Osteoblast (primary cell): ENCODE measurements at places on chromosomes 7 and 10. TPM values are rescaled to one million over a fixed set of nuclear protein-coding genes. Genes with fewer than 3 reads are reported as not detected.

Gene SFMBT2
- under 0.01 TPM in 2 replicates for total RNA-seq

Gene SFTPA1
- not detected in 2 replicates for total RNA-seq

Gene EGR2
- 2.4 and 3.6 TPM in 2 replicates for total RNA-seq

Gene FXYD4
- not detected in 2 replicates for total RNA-seq

Gene SSC4D
- total RNA-seq, result 0.88 and 1.1 TPM in 2 replicates

- no peak for DNase-seq
Measured at GRCh38 chr10:112716076-112716475, 234.0 kb upstream of the TCF7L2 start.

DNA sequence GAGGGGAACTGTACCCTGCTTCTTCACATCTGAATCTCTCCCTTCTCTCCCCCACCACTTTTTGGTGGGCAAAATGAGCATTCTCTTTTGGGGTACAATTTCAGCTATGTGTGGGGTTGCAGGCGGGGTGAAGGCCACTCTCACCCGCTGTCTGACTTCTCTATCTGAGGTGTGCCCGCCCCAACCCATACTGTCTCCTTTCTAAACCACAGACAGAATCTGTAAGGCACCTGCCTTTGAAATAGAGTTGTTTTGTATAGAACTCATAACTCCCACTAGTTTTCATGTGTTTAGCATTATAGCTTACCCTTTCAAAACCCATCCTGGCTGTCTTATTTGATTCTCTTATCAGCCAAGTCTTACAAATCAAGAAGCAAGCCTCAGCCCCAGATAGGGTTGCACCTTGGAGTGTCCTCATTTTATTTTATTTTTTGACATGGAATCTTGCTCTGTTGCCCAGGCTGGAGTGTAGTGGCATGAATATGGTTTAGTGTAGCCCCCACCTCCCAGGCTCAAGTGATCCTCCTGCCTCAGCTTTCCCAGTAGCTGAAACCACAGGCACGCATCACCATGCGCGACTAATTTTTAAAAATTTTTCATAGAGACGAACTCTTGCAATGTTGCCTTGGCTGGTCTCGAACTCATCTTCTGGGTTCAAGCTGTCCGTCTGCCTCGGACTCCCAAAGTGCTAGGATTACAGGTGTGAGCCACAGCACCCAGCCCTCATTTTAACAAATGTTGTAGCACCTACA lies 11.9 kb downstream of the TSPAN14 start:
- DNase-seq, result no peak

- DNase-seq, result no peak
Measured at GRCh38 chr7:104814671-104815400, 199.2 kb upstream of the KMT2E start.

DNA sequence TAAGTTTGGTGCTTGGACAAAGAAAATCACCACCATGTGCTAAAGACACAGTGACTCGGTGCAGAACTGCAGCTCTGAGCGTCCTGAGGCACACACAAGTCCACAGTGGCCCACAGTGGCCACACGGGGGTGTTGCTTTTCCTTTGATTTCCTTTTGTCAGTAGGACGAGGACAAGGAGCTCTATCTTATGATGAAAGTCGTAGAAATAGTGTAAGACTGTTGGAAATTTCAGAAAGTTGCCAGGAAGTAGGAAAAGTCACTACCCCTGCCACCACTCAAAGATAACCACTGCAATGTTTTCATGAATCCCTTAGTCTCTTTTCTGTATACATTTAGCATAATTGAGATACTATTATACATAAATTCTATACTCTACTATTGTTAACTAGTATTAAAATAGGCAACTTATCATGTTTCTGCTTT lies 146.0 kb downstream of the TNS3 start:
- peak; percentile 86 for DNase-seq

DNA sequence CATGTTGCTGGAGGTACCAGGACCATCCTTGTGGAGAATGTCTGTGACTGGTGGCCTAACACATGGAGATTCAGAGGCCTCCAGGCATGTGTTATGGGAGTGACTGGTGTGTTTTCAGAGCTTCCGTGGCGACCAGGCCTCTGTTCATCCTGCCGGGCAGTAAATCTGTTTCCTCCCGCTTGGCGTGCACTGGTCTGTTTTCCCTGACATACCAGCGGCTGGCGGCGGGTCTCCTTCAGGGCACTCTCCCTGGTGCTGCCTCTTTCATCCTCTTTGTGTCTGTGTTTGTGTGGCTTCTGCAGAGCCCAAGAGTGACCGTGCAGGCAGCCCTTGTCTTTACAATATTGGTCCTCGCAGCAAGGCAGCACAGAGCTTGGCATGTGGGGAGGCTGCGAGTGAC lies 385.1 kb upstream of the MKI67 start:
- no peak for DNase-seq

DNA sequence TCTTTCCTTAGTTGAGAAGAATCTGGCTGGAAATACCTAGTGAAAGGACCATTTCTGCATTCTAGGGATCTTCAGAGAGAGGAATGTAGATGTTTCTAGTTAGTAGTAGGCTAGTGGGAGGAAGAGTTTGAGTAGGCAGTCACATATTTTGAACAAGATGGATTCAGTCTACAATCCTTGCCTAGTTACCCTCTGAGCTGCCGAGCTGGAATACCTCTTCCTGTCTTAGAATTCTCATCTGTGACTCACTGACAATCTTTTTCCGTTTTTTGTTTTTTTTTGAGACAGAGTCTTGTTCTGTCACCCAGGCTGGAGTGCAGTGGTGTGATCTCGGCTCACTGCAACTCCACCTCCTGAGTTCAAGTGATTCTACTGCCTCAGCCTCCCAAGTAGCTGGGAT lies 30.7 kb upstream of the PLPP4 start:
- no peak for DNase-seq

- no peak for DNase-seq
Measured at GRCh38 chr10:71916827-71917226, 47.4 kb upstream of the CHST3 start.

- peak; percentile 94 for DNase-seq
Measured at GRCh38 chr7:1567896-1568510, 1.8 kb downstream of the PSMG3 start.

- no peak for DNase-seq
Measured at GRCh38 chr10:127385066-127385465, 164.0 kb upstream of the NPS start.

GRCh38 chr7:116034411-116034810 lies 3.8 kb upstream of the TFEC start:
- no peak for DNase-seq

GRCh38 chr10:58764087-58764747 lies 251.5 kb downstream of the BICC1 start:
- DNase-seq, result no peak

- DNase-seq, result no peak
Measured at GRCh38 chr10:97169911-97170693, 15.7 kb downstream of the SLIT1 start.

DNA sequence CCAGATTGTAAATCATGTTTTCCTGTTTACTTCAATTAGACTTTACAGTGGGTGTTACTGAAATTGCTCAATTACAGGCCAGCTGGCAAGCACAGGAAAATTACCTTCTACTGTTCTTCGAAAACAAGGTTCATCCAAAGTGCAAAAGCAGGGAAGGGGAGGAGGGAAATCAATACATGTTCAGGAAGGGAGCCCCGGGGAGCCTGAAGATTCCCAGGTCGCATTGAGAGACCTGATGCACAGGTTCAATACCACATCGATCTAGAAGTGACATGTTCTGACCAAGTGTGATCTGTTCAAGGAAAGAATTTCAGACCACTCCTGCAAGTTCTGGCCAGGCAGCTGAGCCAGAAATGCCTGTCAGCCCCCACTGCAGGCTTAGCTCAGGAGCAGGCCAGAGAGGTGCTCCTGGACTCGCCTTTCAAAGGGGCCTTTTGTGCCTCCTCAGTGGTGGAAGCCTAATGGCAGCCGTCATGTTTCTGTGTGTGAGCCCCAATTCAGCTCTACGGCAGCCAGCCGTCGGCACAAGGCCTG lies 35.9 kb downstream of the FAM53B start:
- no peak for DNase-seq

DNA sequence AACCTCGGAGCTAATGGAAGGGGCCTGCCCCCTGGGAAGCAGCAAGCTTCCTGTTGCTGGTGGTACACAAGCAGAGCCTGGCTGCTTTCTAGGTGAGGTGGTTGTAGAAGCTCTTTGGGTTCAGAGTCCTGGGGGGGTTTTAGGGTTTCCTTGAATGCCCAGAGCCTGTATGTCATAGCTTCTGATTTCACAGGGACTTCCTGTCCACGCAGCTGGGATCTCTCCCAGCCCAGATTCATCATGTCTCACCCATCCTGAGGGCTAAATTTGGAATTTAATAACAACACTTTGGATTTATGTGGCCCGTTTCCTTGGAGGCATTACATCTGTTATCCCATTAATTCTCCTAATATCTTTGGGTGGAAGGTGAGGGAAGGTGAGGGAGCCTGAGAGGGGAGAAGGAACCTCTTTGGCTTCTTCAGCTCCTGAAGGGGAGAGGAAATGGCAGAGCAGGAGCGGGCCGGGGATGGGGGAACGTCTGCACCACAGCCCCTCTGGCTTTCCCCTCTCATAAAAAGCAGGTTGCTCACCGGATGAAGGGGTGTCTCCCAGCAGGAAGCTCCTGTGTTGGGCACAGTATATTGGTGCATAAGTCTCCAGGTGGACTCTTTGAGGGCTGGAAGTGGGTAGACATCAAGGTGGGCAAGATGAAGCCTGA lies 19.7 kb downstream of the RPS24 start:
- DNase-seq, result peak; percentile 89

GRCh38 chr10:95260397-95260881 lies 30.4 kb downstream of the PDLIM1 start:
- DNase-seq, result peak; percentile 91

DNA sequence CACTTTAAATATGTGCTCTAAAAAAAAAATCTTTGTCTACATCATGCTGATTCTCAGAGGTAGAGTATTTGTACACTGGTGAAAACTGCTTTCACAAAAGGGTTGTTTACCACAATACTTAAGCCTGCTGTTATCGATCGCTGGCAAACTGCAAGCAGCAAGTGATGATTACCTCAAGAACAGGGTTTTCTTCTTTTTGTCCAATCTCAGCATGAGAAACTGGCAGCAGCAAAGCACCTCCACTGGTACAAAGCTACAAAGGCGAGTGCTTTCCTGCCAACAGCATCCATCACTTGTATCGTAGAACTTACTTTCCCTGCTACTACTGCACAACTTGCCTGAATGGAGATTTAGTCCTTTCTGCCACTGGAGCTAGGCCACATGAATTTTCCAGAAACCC lies 276.5 kb downstream of the DGKB start:
- DNase-seq, result no peak
